ENCODE measurements at places on chromosomes 12 and 14.

GRCh38 chr12:129073157-129073915, 220.1 kb downstream of the GLT1D1 start:
- no peak for DNase-seq

DNA sequence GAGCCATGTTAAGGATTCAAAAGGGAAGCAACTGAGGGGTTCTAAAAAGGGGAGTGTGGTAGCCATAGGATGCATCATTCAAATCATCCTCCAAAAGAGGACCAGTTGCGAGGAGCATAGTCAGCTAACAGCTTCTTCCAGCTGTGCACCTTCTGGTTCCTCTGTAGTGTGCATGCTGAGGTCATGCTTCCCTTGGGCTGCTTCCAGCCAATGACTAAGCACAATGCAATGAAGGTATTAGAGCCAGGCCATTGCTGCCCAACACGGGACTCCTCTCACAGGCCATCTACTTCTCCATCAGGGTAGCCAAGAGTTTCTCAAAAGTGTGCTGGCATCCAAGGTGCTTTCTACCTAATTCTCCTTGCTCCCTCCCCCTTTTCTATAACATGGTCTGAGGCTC, 69.2 kb upstream of the ARID2 start:
- peak; percentile 5 for DNase-seq

GRCh38 chr12:64083285-64084210, 138.5 kb downstream of the KICS2 start:
- DNase-seq = no peak

DNA sequence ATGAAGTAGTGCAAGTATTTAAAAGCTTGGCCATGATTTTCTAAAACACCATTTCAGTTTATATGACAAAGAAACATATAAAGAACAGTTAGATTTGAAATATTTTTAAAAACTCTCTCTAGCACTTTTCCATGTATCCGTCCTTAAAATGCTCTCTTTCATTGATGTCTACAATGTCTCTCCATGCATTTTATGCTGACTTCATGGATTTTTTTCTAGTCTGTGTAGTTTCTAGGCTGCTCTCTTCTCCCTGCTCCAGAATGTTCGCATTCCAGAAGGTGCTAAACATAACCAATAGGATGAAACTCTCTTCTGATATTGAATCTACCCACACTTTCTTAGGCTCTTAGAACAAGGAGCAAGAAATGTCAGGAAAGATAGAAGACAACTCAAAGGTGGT, 124.8 kb downstream of the PLCZ1 start:
- DNase-seq = no peak

DNA sequence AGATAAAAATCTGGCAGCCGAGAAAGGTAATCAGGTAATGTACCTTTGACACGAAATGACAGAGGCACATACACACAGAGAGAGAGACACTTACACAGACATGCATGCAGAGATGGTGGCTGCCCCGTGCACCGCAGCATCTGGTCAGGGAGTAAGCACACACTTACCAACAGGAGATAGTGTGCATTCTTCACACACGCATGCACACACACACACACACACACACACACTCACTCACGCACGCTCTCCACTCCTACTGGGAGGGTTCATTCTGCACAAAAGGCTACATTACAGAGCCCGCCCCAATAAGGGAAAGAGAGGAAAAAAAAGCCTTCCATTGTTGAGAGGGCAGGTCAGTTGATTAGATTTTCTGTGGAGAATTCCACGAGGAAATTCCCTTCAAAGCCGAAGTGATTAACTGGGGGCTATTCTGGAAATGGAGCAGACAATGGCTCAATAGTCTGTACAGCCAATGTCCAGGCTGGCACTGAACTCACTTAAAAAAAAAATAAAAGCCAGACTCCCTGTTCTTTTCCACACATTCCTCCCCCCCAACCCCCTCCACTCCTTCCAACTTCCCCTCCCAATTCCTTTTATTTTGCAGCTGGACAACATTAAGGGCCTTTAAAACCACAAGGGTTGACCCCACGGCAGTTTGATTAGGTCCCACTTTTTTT, 1.4 kb upstream of the SOX5 start:
- no peak for DNase-seq

- no peak for DNase-seq
Measured at GRCh38 chr12:106188256-106188655, 49.5 kb upstream of the NUAK1 start.

DNA sequence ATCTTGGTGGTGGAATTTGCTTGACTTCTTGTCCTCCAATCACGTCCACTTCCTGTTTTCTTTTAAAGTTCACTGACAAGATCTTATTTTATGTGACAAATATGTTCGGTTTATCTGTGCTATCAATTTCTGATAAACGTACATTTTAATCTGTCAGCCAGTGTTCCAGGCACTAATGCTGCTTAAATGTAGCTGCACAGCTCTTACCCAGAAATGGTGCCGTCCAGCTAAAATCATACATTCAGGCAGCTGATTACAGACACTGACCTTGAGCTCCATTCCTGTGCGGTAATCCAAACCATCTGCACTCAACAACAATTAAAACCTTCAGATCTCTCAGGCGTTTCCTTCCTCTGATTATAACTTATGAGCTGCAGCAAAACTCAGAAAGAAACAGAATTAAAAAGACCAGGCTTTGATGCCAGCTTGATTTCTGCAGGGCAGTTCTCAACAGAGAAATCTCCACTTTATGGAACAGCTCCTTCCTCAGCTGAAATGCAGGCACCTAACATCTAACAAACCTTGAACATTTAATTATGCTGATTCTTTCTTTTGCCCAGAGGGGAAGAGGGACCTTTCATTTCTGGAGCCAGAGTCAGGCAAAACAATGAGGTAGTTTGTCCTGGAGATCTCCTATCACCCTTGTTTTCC, 26.4 kb upstream of the RASSF3 start:
- DNase-seq = no peak

GRCh38 chr14:66804141-66804540, 296.2 kb downstream of the GPHN start:
- no peak for DNase-seq

DNA sequence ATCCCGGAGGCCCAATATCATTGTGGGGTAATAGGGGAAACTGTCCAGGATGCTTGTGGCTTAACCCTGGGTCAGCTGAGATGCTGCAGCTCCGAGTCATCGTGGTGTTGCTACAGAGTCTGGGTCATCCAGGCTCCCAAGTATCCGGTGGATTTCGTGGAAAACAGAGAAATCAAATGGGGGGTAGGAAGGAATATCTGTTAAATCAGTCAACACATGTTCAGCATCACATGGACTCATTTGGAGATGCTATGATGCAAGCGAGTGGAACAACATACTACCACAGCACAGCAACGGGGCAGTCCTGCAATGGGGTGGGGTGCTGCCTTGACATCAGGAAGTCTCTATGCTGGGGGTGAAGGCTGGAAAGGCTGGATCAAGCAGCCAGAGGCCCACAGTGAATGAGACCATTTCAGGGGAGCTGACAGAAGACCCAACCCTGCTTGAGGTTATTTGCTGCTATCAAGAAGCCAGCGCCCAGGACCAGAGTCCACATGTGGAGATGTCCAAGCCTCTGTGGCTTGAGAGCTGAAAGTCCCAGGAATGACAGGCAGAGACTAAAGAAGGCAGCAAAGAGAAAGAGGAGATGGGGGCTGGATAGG, 22.9 kb downstream of the VDR start:
- DNase-seq = no peak

DNA sequence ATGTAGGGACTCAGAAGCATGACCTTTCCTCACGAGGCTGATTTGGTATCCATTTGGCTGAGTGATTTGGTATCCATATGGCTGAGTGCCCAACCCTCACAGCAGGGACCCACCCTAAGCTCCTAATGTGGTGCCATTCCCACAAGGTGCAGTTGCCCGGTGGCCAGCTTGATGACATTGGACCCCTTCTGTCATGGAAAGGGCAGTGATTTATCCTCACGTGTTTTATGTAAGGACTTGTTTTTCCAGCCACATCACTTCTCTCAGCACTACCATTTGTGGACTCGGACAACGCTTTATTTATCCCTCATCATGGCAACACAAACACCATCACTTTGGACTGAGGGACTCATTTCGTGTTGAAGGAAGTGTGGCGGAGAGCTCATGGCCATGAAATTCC, 8.5 kb upstream of the CDC42BPB start:
- DNase-seq = no peak

GRCh38 chr14:32980178-32980901, 41.7 kb downstream of the NPAS3 start:
- DNase-seq = no peak

DNA sequence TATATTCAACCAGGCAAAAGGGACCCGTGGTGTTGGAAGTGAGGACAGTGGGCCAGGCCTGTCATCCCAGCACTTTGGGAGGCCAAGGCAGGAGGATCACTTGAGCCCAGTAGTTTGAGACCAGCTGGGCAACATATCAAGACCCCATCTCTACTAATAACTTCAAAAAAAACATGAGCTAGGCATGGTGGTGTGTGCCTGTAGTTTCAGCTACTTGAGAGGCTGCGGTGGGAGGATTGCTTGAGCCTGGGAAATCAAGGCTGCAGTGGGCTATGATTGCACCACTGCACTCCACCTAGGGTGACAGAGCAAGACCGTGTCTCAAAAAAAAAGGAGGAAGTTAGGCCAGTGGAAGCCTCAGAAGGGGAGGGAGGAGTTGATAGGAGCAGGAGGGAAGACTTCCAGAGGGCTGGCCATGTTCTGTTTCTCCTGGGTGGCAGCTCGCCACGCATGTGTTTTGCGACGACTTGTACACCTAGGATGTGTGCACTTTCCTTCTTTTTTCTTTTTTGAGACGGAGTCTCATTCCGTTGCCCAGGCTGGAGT, 10.1 kb downstream of the SLC25A29 start:
- no peak for DNase-seq

GRCh38 chr12:57046947-57047890, 2.7 kb downstream of the MYO1A start:
- DNase-seq = peak; percentile 41

DNA sequence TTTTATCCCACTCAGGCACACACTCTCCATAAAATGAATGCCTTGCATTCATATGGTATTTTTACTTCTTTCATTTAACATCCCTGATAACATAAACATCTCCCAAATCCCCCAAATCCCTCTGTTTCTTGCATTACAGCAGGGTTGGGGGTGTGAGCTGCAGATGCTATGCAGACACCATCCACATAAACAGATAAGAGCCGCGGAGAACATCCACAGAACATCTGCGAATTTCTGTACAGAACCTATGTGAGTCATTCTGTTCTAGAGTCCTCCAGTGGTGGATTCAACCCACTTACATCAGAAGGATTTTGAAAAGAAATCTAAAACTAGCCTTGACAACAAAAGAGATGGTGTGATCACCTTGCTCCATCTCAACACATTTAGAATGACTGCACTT, 20.3 kb downstream of the FBLN5 start:
- DNase-seq = no peak

DNA sequence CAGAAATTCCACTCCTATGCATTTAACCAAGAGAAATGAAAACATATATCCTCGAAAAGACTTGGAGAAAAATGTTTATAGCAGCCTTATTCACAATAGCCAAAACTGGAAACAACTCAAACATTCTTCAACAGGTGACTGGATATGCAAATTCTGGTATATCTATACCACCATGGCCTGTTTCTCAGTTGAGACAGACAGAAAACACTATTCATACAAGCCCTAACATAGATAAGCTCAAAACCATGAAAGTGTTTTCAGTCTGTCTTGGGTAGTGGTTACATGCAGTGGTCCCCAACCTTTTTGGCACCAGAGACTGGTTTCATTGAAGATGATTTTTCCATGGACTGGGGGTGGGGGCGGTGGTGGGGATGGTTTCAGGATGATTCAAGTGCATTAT, 83.8 kb downstream of the SRGAP1 start:
- no peak for DNase-seq

- no peak for DNase-seq
Measured at GRCh38 chr14:61649283-61649682, 46.0 kb upstream of the HIF1A start.

GRCh38 chr12:52434760-52435530, 774 bp upstream of the KRT75 start:
- no peak for DNase-seq

- DNase-seq = no peak
Measured at GRCh38 chr12:65618588-65618987, 205.7 kb upstream of the HMGA2 start.

DNA sequence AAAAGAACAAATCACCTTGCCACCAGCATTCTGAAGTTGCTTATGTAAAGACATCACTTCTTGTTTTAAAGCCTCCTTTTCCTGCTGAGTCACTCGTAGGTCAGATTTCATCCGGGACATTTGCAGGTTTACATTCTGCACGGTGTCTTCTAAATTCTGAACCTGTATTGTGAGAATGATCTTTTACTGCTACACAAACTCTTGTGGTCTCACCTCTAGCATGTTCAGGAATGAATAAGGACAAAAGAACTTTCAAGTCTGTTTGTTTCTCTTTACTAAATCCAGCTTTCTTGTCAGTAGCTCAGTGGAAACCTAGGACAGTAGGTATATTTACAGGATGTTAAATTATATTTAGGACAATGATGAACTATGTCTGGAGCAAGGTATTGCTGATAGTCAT, 73.5 kb upstream of the SAV1 start:
- DNase-seq = no peak

GRCh38 chr12:20657496-20657895, 37.6 kb upstream of the SLCO1C1 start:
- no peak for DNase-seq

All from CD4-positive, alpha-beta T cell treated with Interleukin-1 beta for 1 hour (primary cell).